Right kidney (tissue), 9 donors: ENCODE measurements at places on chromosomes 6 and 20.
A peak's percentile ranks its signal among the peaks of the same experiment; 100 is the strongest.

- DNase-seq = peak; percentile 81
These were observed 930 bp downstream of the THBD start for GRCh38 chr20:23048283-23049200.

DNA sequence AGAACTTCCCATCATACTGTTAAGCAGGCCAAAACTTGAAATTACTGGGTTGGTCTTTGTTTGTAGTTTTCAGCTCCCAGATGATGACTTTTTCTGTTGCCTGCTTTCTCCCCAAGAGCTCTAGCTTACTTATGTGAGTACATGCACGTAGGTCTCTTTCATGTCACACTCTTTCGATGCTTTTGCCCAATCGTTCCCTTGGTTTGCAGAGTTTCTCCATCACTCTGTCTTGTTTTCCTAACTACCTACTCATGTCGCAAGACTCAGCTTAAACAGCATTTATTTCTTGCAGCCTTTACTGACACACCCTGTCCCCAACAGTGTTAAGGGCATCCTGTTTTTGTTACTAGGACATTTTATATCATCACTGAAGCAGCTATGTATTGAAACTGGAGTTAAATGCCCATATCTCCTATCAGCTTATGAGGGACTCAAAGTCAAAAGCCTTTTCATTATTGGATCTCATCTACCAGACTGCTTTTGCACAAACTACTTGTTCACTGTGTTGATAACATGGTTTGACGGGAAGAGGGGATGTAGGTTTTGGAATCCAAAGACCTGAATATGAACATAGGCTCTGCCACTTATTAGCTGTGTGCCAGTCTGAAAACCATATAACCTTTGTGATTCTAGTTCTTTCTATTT, 2.9 kb downstream of the ARG1 start:
- no peak for DNase-seq

DNA sequence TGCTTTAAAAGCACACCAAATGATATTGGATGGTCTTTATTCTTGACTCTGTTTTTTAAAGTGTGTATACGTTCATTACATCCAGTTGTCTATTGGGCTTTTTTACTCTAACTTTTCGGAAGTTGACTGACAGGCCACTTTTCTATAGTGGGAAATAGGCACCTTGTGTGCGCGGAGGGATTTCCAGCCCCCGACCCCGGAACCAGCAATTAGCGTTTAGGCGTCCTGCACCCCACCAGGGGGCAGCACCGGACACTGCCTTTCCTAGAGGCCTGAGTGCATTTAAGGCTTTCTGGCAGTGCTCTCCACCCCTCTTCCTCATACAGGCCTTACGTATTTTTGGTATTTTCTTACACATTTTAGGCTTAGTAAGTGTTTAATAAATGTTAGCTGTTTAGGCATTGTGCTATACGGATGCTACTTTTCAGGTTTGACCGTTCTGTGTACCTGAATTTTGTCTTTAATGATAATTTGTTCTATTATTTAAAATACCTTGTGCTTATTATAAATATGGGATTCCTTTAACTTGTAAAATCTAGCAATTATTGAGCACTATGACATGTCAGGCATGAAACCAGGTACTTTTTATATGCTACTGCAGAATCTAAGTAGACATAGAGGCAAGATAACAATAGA, 231.8 kb downstream of the BCKDHB start:
- DNase-seq = peak; percentile 31

DNA sequence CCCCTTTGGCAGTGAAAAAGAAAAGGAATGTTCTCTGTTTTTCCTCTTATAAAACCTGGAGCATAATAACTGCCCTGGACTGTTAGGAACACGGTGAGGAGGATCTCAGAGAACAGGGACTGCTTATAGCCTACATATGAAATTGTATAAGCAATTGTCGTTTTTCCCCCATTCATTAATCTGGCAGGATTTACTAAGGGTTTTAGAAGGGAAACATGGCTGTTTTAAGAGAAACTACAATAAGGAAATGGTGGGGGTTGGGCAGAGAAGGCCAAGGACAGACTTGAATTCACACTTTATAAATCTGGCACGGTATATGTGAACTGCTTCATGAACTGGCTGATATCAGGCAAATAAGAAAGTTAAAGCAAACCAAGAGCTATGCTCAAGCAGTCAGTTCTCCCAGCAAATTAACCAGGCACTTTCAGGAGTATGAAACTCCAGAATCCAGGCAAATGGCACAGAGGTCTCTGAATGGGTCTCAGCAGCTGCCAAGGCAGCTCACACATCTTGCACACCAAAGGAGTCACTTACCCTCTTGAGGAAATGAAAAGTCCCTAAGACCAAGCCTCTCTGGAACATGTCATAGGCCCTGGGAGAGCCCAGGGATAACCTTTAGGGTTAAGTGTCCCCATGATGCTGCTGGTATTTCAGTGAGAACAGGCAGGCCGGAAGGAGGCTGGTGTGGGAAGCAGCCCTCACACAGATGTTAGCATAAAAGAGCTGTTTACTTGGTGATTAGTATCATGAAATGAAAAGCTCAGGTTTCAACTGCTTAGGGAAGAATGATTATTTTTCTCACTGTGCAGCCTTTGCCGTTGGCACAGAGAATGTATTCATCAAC, 260.5 kb upstream of the MARCKS start:
- DNase-seq = peak; percentile 51

DNA sequence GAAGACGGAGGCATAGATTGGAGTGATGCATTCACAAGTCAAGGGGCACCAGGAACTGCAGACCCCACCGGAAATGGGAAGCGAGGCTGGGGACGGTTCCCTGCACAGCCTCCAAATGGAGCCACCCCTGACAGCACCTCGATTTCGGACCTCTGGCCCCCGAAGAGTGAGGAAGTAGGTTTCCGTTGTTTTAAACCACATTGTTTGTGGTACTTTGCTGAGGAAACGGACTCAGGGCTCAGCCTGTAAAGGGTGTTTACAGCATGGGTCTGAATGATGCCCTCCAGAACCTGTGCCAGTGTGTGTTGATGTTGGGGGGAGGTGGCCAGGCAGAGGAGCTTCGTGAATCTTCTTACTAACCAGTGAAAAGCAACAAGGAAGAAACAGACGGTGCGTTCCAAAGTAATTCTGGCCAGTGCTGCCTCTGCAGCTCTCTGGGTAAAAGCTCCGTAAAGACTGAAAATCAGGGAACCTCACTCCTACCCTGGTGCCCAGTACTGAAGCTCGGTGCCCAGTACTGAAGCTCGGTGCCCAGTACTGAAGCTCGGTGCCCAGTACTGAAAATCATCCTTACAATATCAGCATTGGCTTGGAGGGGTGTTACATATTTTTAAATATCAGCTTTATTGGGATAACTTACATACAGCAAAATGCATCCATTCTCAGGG, 30.1 kb upstream of the CCR6 start:
- no peak for DNase-seq
